Non-pigmented ciliary epithelial cell (primary cell): ENCODE measurements at places on chromosomes 1 and 21.

DNA sequence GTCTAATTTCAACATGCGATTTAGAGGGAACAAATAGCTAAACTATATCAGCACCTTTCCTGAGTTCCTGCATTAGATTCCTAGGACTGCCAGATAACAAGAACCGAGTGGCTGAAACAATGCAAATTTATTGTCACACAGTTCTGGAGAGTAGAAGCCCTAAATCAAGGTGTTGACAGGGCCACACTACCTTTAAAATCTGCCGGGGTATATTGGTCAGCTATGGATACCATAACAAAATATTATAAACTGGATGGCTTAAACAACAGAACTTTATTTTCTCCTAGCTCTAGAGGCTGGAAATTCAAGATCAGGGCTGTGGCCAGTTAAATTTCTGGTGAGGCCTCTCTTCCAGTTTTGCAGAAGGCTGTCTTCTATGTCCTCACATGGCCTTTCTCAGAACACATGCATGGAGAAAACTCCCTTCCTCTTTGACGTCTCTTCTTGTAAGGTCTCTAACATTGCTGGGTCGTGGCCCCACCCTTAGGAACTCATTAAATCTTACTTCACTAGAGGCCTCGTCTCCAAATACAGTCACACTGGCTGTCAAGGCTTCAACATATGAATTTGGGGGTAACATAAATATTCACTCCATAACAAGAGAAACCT is 144.3 kb downstream of the FCRL5 start:
- DNase-seq: no peak

GRCh38 chr1:176701151-176701866 is 238.3 kb downstream of the PAPPA2 start:
- no peak for DNase-seq

GRCh38 chr1:22846458-22846857 is 126.2 kb downstream of the LACTBL1 start:
- no peak for DNase-seq

DNA sequence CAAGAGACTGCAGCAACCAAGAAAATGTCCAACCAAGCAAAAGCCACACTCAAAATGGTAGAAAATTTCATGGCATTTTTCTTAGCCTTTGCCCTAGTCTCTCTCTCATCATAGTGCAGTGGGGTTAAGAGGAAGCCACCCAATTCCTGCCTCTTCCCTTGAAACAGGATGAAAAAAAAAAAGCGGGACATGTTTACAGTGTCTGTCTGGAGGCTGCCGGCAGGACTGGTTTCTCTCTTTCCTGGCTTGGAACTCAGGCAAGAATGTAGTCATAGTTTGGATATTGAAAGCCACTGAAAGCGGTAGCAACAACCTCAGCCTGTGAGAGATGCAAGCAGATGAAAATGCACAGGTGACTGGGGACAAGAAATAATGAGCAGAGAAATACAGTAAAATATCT is 13.3 kb upstream of the TNFSF18 start:
- DNase-seq: no peak

DNA sequence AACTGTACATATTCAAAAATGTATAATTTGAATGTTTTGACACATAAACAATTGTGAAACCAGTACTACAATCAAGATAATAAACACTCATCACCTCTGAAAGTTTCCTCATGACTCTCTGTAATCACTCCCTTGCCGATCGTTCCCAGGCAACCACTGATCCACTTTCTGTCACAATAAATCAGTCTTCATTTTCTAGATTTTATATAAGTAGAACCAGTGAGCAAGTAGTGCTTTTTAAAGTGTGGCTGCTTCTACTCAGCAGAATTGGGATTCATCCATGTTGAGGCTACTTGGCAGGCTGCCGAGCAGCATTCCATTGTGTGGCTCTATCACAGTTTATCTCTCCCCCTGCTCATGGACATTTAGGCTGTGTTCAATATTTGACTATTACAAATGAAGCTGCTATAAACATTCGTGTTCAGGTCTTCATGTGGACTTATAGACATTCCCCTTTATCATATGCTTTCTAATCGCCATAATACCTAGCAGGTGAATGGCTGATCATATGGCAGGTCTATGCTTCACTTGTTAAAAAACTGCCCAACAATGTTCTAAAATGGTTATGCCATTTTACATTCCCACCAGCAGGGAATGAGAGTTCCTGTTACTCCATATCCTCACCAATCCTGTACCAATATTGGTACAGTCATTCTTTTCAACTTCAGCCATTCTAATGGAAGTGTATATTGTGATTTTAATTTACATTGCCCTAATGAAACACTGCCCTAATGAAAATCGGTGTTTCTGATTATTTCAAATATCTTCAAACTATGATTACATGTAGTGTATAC is 20.5 kb downstream of the TEX38 start:
- DNase-seq: no peak

- no peak for DNase-seq
Measured at GRCh38 chr1:9793291-9793690, 30.5 kb downstream of the CLSTN1 start.

GRCh38 chr1:54359393-54360162 is 46.6 kb downstream of the SSBP3 start:
- no peak for DNase-seq

- DNase-seq: no peak
Measured at GRCh38 chr1:71054281-71054731, 6.7 kb upstream of the PTGER3 start.

DNA sequence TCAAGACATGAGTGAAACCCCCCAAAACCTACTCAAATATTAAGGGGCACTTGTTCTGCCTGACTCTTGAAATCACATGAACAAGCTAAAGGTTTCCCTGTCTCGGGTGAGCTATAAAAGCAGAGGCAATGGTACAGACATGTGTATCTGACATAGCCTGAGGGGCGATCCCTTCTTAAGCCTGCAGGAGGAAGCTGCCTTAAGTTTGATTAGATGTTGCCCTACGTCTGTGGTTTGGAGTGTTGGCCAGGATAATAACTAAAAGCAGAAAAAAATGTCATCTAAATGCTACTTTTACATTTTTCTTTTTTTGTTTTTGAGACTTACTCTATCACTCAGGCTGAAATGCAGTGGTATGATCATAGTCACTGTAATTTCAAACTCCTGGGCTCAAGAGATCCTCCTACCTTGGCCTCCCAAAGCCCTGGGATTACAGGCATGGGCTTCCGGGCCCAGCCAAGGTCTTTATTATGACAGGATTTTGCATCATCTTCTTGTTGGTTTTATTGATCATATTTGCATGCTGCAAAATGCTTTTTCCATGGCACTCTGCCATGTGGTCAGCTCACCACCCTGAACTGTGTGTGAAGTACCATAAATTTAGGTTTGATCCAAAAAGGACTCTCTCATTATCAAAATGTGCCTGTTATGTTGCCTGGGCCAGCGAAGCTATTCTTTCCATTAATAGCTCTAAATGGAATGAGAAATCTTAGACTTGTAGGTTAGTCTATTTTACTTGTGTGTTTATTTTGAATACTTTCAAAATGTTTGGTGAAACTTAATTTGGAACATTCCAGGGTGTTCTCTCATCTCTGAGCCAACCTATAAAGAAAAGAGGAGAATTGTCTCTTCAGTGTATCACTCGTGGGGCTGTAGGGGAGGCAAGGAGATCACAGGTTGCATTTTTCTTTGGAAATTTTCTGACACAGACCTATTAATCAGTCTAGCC is 15.0 kb upstream of the HMGN1 start:
- DNase-seq: no peak

- DNase-seq: no peak
Measured at GRCh38 chr1:10189659-10190058, 20.7 kb upstream of the KIF1B start.

DNA sequence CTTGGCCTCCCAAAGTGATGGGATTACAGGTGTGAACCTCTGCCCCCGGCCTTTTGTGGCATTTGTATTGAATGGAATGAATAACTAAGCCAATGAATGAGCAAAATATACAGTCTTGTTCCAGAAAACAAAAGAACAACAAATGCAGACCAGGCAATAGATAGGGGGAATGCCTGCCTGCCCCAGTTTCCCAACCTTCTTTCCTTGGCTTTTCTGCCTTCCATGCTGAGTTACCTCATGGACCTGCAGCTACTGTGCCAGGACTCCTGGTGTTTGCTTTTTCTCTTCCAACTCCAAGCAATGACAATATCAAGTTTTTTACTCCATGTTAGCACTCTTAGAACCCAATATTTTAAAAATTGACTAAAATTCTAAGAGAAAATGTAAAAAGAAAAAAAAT is 58.6 kb upstream of the BACH1 start:
- no peak for DNase-seq

GRCh38 chr1:221336126-221336525 is 405.8 kb downstream of the DUSP10 start:
- DNase-seq: no peak

DNA sequence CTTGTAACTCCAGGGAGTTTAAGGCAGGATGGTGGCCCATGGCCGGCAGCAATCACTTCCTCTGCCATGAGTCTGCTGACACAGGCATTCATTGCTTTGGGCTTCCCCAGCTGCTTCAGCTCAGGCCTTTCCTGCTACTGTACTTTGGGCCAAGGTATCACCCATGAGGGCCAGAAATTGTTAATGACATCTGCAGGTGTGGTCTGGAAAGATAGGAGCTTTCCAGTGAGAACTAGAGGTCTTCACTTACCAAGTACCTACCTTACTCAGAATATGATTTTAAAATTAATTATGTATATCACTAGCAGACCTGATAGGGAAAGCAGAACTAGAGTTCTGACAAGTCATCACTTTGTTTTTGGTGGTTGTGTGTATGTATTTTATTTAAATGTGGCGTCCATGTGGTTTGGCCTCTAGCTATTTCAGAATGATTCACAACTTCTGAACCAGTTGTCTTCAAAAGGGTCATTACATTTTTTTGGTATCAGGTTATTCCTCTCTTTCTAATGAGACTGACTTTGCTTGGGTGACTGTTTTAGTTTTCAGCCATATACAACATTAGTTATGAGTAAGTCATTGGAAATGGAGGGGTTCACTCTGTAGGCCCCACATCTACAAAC is 2.7 kb downstream of the RGL1 start:
- DNase-seq: no peak

- DNase-seq: no peak
Measured at GRCh38 chr1:112453876-112454275, 54.9 kb upstream of the WNT2B start.

DNA sequence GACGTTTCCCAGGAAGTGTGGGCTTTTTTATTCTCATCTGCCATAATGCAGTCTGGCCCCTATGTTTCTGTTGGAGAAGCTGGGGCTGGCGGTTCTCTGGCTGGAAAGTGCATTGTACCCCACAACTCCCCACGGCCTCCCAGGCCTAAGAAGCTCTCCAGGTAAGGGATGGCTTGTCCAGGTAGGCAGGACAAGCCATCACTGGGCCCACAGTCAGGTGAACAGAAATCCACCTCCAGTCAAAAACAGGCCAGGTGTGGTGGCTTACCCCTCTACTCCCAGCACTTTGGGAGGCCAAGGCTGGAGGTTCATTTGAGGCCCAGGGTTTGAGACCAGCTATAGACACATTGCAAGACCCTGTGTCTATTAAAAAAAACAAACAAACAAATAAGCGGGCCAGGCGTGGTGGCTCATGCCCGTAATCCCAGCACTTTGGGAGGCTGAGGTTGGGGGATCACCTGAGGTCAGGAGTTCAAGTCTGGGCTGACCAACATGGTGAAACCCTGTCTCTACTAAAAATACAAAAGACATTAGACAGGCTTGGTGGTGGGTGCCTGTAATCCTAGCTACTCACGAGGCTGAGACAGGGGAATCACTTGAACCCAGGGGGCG is 3.1 kb upstream of the WNT9A start:
- no peak for DNase-seq

GRCh38 chr1:245195398-245195797 is 40.6 kb downstream of the KIF26B start:
- DNase-seq: no peak

DNA sequence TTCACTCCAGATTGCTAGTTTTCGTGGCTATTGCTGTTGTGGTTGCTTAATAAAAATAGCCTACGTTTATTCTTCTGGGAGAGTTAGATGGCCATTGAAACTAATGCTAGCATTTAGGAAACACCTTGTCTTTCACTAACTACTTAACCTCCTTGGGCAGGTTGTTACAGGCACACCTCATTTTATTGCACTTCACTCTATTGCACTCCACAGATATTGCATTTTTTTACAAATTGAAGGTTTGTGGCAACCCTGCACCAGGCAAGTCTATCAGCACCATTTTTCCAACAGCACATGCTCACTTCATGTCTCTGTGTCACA is 11.3 kb upstream of the MARK1 start:
- no peak for DNase-seq

GRCh38 chr1:25735956-25736529 is 64.0 kb upstream of the SELENON start:
- no peak for DNase-seq

- peak; percentile 55 for DNase-seq
Measured at GRCh38 chr1:167715157-167715999, 6.4 kb upstream of the MPZL1 start.

GRCh38 chr1:198096390-198096789 is 60.4 kb upstream of the NEK7 start:
- peak; percentile 51 for DNase-seq

DNA sequence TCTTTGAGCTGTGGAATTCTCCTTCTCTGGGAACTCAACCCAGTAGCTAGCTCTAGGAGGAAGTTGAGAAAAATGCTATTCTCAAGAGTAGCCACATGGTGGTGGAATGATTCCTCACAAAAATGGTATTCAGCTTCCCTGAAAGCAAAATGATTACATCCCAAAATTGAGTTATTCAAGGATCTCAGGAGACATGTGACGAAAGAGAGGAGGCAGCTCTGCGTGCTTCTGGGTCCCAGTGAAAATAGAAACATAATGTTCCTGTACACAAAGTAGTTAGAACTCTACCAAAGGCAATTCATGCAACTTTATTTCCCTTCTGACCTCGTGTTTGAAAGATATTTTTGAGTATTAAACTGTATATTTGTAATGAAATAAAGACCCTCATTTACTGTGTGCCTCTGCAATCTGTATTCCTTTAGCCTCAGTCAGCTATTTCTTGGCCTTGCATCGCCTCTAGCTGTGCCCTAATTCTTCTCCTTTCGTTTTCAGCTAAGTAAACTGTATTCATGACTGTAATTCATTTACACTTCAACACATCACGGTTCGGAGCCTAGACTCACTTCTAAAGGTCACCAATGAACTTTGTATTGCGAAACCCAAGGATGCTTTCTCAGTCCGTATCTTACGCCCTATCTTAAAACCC is 167.3 kb downstream of the FASLG start:
- DNase-seq: peak; percentile 83

- DNase-seq: no peak
Measured at GRCh38 chr1:86339014-86339812, 56.9 kb downstream of the ODF2L start.

- DNase-seq: no peak
Measured at GRCh38 chr21:45376459-45377324, 28.3 kb upstream of the COL18A1 start.

DNA sequence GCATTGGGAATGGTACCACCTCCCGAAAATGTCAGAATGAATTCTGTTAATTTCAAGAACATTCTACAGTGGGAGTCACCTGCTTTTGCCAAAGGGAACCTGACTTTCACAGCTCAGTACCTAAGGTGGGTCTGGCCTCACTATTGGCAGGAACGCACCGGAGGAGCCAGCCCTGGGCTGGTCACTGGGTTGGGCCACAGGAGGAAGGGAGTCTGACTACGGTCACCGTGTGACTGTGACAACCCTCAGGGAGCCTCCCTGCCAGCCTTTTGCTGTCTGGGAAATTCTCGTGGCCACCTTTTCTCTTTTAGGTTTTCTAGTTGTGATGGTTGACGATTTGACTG is 2.2 kb downstream of the IL10RB start:
- no peak for DNase-seq
